ENCODE measurements at places on chromosomes 4 and X.

- no peak for DNase-seq
Observed at GRCh38 chr4:95560774-95561173, 12.0 kb upstream of the UNC5C start.

- DNase-seq = no peak
Observed at GRCh38 chr4:139910106-139910505, 243.9 kb downstream of the MAML3 start.

GRCh38 chrX:122517786-122518185, 666.3 kb upstream of the GRIA3 start:
- DNase-seq = no peak

DNA sequence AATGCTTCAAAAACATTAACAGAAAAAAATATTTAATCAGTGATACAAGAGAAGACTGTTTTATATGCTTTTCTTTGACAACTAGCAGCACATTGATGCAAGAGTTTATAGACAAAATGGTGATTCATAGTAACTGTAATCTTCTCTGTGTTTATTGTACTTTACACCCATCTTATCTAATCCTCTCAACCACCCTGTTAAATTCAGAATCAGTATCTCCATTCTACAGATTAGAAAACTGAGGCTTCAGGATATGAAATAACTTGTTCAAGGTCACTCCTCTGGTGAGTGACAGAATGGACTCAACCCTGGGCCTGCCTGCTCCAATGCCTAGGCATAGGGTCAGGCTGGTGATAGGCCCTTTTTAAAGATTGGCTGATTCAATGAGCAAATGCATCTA, 26.1 kb upstream of the TMEM184C start:
- DNase-seq = no peak

- DNase-seq = no peak
Observed at GRCh38 chr4:188701952-188702351, 562.7 kb downstream of the TRIML1 start.

DNA sequence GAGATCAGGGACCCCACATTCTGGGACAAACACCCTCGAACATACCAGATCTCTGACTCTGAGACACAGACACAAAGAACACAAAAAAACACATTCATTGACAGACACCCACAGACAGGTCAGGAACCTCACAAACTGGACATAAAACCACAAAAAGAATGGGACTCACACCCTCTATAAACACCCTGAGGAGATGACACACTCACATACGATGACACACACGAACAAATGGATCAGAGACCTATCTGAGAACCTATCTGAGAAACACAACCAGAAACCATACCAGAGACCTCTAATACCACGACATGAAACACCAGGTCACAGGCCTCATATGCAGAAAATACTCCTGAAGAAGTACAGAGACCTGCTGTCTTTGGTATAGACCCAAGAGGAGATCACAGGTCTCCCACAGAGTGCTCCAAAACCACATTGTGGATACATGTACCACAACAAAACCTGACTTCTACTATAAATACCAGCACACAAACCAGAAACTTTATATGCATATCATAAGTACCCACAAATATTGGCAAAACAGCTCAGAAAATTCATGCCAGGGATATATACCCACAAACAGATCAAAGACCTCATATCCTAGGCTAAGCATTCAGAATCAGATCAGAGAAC, 19.5 kb downstream of the SUV39H1 start:
- DNase-seq = no peak

DNA sequence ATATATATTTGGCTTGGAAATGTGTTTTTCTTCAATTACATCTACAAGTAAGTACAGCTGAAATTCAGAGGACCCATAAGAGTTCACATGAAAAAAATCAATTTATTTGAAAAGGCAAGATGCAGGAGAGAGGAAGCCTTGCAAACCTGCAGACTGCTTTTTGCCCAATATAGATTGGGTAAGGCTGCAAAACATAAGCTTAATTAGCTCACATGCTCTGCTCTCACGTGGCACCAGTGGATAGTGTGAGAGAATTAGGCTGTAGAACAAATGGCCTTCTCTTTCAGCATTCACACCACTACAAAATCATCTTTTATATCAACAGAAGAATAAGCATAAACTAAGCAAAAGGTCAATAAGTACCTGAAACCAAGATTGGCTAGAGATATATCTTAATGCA, 26.1 kb downstream of the NUDT6 start:
- no peak for DNase-seq

- no peak for DNase-seq
Observed at GRCh38 chrX:53001958-53002357, 43.6 kb upstream of the FAM156A start.

- DNase-seq = no peak
Observed at GRCh38 chr4:152747444-152747843, 32.1 kb downstream of the TIGD4 start.

DNA sequence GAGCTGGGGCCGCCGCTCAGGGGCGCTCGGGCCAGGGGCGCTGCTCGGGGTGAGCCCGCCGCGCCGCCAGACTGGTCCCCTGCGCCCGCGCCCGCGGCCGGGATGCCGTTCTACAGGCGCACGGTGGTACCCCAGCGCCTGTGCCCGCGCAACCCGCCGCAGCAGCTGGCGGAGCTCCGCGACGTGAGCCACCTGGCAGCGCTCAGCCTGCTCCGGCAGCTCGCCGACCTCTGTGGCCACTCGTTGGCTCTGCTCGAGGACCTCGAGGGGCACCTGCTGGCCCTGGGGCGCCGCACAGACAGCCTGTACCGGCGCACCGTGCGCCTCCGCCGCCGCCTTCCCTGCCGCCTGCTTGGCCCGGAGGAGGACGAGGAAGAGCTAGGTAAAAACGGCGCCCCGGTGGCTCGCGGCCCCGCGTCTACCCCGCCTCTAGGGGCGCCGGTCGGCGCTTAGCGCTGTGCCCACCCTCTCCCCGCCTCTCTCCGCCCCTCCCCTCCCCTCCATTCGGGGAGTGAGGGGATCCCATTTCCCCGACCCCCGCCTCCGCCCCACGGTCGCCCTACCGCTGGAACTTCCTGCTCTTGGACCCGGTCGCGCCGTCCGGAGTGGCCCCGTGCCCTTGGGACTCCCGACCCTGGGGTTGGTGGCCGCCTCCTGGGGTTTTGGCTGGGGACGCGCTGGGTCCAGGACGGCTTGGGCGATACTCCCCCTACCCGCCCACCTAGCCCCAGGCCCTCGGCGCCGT, 513 bp downstream of the NHSL2 start:
- DNase-seq = no peak

GRCh38 chrX:66756717-66757116, 117.8 kb upstream of the EDA2R start:
- no peak for DNase-seq

DNA sequence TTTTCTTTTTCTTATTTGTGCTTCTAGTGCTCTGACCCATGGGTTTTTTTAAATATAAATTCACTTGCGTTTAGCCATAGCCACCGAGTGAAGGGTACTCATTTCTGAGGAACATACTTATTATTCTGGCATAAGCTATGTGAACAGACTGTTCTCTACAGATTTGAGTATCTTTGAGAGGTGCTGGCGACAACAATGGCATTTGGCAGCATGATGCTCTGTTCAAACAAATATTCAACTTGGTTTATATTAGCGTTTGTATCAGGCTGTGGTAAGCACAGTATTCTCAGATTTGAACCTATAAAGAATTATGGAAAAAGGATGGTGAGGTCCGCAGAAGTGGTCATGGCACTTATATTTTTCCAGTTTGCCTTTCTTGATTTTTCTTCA, 108.7 kb upstream of the LIMCH1 start:
- DNase-seq = no peak

DNA sequence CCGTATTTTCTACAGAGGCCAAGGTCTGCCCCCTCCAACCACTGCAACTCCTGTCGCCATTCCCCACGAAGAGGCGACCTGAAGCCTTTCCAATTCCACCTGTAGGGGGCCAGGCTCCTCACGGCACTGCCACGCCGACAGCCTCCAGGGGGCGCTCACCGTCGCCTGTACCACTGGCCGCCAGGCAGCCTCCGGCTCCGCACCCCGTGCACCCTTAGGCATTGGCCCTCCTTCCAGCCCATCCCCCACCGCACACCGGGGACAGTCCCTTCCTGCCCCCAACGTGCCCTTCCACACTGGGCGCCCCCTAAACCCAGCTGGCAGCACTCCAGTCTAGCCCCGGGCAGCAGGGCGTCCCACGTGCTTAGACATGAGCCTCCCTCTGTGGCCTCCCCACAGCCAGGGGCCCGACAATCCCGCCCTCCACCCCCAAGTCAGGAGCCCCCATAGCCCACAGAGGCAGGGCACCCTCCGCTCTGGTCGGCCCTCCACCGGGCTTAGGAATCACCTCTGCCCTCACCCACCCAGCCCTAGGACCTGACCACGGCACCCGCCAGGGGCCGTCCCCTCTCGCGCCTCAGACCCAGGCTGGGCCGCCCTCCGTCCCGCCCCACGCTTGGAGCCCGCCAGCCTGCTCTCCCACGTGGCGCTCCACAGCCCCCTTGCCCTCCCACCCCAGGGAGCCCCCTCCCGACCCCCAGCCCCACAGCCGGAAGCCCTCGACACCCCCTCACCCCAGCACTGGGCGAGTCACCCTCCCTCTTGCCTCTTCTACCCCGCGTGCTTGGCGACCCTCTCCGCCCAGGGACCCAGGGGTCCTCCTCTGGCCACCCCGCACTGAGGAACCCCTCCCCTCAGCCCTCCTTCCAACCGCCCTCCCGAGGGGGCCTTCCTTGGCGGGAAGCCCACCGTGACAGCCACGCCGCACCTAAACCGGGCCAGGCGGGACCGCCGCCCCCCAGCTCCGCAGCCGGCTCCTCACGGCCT, 711 bp downstream of the PNMA6E start:
- peak; percentile 80 for DNase-seq
